ENCODE measurements at places on chromosomes 2 and 18.

DNA sequence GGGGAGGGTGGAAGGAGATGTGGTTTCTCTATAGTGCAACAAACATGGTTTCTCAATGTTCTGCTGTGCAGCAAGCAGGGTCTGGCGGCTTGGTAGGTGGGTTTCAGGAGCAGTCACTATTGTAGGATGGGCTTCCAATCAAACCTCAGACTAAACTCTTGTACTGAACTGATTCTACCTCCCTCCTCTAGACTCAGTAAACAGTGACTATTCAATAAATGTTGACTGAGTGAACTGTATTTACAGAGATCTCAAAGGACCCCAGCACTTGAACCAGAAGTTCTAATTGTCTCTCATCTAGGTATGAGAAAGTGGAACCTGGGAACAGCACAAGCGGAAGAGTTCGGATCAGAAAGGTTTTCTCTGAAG lies 26.8 kb upstream of the CYP27A1 start:
- no peak for DNase-seq

GRCh38 chr18:40956213-40956612 lies 998.8 kb upstream of the PIK3C3 start:
- no peak for DNase-seq

GRCh38 chr2:189379287-189379630 lies 62.0 kb upstream of the WDR75 start:
- DNase-seq = no peak

DNA sequence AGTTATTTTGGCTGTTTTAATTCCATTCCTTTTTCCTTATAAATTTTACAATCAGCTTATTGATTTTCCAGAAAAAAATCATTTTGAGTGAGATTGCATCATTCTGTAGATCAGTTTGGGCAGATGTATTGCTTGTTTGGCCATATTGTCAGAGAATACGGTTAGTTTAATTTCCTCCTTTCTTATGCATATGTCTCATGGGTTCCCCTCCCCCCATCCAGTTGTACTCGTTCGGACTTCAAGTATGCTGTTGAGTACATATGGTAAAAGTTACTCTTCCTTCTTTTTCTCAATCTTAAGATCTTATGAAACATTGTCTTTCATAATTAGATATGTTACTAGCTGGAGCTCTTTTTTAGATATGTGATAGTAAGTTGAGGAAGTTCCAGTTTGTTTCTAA lies 131.2 kb upstream of the TTC27 start:
- no peak for DNase-seq

DNA sequence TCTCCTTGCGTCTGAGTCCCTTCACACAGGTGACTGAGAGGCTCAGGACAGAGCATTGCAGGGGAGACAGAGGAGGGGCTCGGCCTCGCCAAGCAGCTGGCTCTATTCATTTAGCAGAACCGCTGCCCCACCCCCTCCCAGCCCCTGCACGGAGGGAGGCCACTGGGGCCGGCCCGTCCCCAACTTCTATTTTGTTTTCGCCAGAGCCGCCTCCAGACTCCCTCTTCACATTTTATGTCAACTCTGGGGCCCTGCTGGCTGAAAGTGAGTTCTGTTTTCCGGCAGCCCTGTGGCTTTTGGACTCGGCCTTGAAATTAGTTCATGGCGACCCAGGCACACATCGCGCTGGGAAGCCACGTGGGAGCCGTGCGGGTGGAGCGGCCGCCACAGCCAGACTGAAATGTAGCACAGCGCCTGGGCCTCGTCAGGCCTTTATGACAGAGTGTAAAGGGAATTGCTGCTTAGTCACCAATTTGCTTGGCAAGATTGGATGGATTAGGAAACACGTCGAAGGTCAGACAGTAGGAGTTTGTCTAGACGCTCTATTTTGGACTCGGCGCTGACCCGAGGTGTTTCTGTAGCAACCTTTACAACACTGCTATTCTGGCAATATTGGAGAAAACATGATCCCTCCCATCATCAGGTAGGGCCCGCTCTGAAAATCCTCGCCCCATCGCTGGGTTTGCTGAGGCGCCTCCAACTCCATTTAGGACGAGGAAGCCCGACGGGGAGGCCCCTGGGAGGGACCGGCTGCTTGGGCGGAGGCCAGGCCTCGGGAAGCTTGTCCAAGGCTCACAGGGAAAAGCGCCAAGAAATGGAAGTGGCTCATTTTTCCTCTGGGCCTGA lies 90.7 kb upstream of the CTDP1 start:
- DNase-seq = no peak

- DNase-seq = no peak
These were observed 22.6 kb upstream of the TMEM247 start for GRCh38 chr2:46456789-46457188.

DNA sequence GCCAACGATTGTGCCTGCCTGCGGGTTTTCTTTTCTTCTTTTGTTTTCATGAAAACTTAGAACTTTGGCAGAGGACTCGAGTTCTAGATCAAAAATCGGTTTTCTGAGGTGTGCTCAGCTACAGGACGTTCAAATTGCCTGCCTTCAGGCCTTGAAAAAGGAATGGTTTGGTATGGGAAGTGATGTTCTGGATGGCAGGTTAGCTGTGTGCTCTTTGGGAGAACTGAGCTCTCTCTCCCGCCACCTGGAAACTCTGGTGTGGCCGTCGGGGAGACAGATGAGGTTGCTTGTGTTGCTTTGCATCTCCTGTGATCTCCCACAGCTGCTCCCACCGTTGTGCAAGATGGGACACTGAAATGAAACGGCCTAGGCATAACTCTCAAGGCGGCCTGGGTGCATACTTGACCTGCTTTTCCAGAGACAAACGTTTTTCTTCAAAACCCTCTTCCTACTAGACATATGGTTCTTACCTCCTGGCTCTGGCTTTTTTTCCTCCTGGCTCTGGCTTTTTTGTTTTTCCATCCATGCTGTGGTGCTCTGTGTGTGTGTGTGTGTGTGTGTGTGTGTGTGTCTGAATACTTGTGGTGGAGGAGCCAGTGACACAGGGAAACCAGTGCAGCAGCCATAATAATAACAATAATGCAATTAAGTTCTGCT lies 2.0 kb downstream of the FMNL2 start:
- DNase-seq = no peak

GRCh38 chr2:207619764-207620203 lies 5.4 kb downstream of the METTL21A start:
- no peak for DNase-seq

GRCh38 chr18:28177828-28178635 lies 1.1 kb upstream of the CDH2 start:
- DNase-seq = peak; percentile 62

Measured in SHP77 (cell line).